ENCODE measurements at places on chromosomes 6 and 20.

DNA sequence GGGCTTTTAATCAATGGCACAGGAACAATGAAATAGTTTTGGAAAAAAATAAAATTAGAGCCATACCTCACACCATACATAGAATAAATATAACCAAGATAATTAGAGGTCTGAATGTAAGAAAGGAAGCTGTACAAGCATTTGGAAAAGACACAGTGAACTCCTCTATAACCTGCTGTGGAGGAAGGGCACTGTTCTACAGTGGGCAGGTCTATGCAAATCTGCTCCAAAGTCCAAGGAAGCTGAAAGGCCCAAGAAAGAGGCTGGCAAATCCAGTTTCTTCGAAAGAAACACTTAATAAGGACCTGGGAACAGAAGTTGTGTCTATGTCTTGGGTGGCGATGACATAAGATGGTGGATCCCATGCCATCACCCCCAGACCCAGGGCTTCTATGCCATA is 169.4 kb upstream of the RALGAPA2 start:
- no peak for DNase-seq

GRCh38 chr20:36399147-36399968 is 93.2 kb downstream of the DLGAP4 start:
- no peak for DNase-seq

GRCh38 chr20:19943061-19943521 is 74.1 kb upstream of the NAA20 start:
- no peak for DNase-seq

GRCh38 chr6:110448846-110449540 is 27.4 kb downstream of the SLC22A16 start:
- DNase-seq: no peak

- no peak for DNase-seq
These were observed 55.0 kb downstream of the PPP1R3G start for GRCh38 chr6:5139828-5140771.

- no peak for DNase-seq
These were observed 123.5 kb downstream of the ADGRB3 start for GRCh38 chr6:68758559-68758958.

- no peak for DNase-seq
These were observed 1.4 kb downstream of the NNAT start for GRCh38 chr20:37522260-37523011.

GRCh38 chr6:47306887-47307286 is 2.8 kb downstream of the TNFRSF21 start:
- DNase-seq: no peak

- no peak for DNase-seq
These were observed 5.8 kb upstream of the HMGCLL1 start for GRCh38 chr6:55584654-55585354.

DNA sequence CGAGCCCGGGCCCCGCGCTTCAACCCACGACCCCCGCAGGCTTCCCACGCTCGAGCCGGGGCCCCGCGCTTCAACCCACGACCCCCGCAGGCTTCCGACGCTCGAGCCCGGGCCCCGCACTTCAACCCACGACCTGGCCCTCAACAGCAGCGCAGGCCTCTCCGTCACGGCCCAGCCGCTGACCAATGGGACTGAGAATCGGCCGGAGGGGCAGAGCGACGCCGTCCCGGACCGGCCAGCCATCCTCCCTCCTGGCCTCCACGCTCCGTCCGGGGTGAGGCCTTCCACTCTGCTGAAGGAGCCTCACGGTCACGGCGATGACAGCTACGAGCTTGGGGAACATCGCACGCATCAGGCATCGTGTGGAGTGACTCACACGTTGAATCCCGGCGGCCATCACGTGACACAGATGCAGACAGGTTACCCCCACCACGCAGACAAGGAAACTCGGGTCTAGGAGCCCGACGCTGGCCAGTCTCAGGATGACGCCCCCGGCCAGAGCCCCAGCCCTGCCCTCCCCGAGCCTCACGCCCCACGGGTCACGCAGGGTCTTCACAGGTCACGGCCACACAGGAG is 6.1 kb downstream of the KCNQ2 start:
- DNase-seq: no peak

DNA sequence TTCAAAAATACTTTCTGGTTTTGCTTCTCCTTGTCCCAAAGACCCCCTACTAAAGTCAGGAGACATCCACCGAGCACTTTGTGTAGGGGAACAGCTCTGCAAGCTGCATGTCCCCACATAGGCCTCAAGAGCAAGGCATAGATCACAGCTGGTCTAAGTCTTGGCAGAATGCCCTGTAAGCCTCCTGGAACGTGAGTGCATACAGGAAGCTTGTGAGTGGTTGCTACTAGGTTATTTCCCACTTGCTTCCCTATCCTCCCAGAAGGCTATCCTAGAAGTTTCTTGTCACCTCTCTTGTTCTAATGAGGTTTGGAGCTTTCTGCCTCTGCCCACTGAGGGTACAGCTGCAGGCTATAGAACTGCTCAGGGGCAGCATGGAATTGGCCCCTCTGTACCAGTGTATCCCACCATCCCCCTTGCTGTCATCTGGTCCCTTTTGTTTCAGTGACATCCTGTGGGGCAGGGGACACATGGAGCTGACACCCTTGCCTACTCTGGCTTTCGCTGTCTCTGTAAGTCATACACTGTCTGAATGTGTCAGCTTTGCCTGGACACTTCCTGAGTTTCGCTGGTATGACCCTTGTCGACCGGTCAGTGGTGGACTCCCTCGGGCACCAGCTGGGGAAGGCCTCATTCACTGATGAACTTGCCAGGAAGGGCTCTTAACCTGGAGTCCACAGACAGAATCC is 35.6 kb upstream of the KCNK16 start:
- no peak for DNase-seq

DNA sequence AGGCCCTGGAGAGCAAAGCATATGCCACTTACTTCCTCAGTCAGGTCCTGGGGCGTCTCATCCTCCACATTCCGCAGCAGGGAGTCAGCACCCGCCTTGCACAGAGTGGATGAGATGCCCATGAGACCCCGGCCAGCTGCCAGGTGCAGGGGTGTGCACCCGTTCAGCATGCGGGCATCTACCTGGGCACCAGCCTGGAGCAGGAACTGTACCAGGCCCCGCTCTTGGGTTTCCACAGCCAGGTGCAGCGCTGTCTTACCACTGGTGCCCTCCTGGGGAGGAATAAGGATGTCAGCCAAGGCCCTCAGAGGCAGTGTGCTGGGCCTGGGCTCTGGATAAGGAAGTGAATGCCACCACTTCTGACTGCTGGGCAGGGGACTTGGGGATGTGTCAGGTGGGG is 2.7 kb upstream of the SLC35B2 start:
- no peak for DNase-seq

GRCh38 chr20:51182571-51182970 is 159.7 kb upstream of the KCNG1 start:
- no peak for DNase-seq

DNA sequence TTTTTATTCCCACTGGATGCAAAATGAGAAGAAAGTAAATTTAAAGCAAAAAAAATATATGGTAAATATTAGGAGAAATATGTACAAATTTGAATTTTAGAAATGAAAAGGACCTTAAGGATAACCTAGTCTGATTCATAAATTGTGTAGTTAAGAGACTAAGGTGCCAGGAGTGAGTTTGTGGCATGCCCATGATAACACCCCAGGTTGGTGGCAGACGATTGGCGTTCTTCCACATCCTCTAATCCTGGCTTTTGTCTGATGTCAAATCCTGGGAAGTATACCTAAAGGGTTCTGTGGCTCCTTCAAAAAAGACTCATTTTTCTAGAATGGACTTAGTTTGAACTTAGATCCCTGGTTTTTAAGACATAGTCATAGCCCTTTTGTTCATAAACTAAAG is 62.2 kb downstream of the SAMD5 start:
- no peak for DNase-seq

DNA sequence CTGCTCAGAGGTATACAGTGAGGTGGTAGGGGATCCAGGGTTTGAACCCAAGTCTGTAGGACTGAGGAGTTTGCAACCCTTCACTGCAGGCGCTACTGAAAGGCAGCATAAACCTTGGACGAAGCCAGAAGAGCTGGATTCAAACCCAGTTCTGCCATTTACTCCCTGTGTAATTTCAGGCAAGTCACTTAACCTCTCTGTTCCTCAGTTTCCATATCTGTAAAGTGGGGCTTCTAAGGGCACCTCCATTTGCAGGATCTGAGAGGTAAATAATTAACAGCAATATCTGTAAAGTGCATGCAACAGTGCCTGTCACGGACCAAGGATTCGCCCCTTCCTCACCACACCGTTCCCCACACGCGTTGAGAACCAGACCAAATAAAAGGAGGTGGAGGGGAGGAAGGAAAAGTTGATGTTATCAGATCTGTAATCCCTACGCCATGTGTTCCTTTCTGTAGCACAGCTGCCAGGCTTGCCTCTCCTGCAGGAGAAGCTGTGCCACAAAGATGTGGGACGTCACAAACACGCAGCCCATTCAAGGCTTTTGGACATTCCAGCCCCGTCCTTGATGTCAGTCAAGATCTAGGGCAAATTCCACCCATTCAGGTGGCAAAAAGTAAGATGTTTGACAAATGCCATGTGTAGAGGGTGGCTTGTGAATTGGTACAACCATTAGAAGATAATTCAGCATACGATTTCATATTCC is 9.8 kb downstream of the RIPOR3 start:
- no peak for DNase-seq

DNA sequence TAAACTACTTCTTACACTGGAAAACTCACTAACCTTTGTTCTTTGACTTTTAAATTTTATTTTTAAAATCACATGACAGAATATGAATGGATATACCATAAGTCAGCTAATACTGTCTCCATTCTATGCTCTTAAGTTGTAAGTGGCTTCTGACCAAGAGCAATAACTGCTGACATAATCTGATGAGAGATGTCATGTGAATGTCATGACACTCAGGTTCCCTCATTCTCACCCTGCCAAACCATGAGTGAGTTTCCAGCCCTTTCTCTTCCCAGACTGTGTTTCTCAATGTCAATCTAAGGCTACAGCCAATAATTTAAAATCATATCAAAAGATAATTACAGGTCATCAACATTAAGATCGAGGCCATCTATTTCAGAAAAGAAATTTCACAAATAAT is 39.7 kb downstream of the KIF16B start:
- DNase-seq: no peak

DNA sequence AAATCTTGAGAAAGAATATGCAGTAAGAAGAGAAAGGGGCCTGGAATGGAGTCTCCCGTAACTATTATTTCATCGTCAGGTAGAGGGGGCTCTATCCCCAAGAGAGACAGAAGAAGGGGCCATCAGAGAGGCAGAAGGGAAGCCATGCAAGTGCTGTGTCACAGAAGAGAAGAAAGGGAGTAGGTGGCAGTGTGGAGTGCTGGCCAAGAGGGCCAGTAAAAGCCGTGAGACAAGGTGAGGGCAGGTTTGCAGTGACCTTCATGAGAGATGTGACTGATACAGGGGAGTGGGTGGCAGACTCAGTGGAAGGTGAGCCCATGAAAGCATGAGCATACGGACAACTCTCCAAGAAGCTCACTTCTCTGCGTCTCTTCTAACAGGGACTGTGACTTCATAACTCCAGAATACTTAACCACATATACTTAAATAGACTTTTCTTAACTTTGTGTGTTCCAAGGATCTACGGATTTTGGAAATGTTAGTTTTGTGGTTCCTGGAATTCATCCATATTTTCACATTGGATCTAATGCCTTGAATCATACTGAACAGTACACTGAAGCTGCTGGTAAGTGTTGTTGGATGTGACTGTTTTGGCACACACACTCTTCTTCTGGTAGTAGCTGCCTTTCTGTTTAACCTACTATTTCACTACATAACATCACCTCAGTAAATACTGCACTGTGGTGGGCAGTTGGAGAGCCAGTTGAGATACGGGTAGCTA is 15.6 kb downstream of the PM20D2 start:
- DNase-seq: no peak

Measured in effector CD8-positive, alpha-beta T cell (primary cell).